ENCODE measurements at places on chromosomes 11 and 22.

- DNase-seq = no peak
These were observed 460.1 kb downstream of the DLG2 start for GRCh38 chr11:85167038-85167437.

- no peak for DNase-seq
These were observed 36.4 kb downstream of the KCNJ4 start for GRCh38 chr22:38418589-38418988.

DNA sequence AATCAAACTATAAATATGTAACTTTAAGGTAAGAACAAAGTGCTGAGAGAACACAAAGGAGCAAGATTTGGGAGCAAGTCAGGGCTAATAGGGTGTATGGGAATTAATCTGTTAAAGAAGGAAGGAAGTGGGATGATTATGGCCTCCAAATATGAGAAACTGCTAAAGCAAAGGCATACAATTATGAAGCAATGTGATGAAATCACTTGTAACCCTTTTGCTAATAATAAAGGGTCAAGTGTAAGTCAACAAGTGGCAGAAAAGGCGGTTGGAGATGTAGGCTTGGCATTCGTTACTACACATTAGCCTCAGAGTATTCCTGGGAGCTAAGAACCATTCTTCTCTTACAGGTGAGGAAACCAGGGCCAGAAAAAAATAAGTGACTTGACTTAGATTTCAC, 1002.3 kb upstream of the TENM4 start:
- no peak for DNase-seq

GRCh38 chr11:6505577-6506240, 8.6 kb downstream of the DNHD1 start:
- DNase-seq = no peak

DNA sequence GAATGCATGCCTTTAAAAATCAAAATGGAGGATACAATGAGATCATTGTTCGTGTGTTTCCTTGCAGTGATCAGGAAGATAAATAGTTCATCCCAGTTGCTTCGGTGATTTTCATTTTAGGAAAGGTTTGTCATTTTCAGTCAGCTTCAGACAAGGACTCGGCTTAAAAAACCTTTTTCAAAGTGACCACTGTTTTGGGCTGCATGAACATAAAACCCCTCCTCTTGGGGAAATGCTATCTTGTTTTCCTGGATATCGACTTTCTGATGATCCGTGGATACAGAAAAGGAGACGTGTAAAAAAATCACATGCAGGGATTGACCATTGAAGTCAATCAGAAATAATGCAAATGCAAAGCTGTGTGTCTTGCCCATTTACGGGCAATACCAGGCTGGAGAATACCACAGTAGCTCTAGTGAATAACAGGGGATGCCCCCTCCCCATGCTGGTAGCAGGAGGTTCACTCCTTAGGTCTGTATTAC, 146.8 kb downstream of the MAML2 start:
- DNase-seq = no peak

GRCh38 chr22:39722032-39722325, 151.4 kb downstream of the CACNA1I start:
- DNase-seq = no peak

DNA sequence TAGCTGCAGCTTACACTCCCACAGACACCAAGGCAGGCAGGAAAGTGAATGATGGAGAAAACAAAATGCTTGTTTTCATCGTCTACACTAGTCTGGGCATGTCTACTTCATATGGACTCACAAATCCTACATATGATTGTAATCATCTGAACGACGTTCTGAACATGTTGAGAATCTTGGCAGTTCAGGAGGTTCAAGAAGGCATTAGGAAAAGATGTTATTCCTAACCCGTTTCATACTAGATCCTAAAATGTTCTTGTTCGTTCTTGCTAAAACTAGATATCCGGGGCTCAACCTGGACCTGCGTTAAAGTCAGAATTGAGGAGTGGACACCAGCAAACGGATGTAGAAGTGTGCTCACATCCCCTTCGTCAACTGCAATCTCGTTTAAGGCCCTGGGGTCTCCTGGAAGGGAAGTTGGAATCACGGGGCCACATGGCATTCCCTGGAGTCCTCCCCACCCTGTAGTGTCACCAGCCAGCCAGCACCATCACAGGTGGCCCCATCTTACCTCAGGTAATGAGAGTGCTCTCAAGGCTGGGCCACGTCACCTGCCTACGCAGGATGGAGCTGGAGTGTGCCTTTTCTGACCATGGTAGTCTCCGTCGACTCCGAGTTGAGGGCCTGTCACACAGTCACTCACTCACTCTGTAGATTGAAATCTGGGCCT, 37.3 kb downstream of the C11orf58 start:
- DNase-seq = no peak

Data from NCI-H2171 (cell line).